Endothelial cell (in vitro differentiated cells): ENCODE measurements at places on chromosomes 6 and 20.

DNA sequence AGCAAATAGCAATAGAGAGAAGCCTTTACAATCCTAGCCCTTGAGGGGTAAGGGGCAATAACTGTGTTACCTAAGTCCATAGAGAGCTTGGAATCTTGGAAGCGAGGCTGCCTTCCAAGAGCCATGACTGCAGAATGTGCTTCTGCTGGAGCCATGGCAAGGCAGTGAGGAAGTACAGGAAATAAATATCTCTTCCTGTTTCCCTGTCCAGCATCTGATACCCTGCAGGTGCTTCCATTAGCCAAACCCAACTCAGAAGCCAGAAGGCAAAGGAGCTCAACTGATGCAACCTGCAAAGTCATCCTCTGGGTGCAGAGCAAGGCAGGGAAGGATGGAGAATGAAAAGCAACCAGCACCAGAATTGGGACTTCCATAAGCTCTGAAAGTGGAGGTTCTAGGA lies 41.0 kb upstream of the KLHL31 start:
- DNase-seq: no peak

GRCh38 chr6:121651420-121651819 lies 216.0 kb downstream of the GJA1 start:
- peak; percentile 18 for DNase-seq

DNA sequence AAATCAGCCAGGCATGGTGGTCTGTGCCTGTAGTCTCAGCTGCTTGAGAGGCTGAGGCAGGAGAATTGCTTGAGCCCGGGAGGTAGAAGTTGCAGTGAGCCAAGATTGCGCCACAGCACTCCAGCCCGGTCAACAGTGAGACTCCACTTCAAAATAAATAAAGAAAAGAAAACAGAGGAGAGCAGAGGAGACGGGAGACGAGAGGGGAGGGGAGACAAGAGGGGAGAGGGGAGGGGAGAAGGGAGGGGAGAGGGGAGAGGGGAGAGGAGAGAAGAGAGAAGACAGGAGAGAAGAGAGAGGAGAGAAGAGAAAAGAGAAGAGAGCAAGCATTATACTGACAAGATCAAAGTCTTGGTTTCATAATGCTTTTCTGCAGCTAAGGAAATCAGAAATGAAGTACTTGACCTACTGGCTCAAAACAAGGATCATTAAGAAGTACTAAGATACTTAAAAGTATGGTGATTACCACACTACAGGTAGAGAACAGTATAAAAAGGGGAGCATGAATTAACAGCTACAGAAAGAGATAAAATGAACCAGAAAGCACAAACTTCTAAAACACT lies 30.5 kb downstream of the FAM8A1 start:
- no peak for DNase-seq

DNA sequence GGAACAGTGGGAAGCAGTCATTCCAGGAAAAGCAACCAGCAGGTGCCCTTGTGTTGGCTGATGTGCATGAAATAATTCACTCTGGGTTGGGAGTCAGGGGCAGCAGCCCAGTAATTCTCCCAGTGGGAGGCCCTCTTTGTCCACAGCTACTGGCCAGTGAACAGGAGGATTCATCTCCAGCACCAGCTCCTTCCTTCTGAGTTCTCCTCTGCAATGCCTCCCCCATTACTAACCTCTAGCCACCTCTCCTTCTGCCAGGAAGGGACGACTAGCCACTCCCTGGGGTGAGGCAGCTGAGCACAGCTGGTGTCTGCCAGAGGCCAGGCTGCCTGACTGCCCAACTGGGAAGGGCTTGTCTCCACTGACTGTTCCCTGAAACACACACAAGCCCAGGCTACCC lies 12.5 kb upstream of the R3HDML start:
- DNase-seq: no peak

GRCh38 chr6:133705066-133705465 lies 183.8 kb upstream of the TCF21 start:
- DNase-seq: no peak

DNA sequence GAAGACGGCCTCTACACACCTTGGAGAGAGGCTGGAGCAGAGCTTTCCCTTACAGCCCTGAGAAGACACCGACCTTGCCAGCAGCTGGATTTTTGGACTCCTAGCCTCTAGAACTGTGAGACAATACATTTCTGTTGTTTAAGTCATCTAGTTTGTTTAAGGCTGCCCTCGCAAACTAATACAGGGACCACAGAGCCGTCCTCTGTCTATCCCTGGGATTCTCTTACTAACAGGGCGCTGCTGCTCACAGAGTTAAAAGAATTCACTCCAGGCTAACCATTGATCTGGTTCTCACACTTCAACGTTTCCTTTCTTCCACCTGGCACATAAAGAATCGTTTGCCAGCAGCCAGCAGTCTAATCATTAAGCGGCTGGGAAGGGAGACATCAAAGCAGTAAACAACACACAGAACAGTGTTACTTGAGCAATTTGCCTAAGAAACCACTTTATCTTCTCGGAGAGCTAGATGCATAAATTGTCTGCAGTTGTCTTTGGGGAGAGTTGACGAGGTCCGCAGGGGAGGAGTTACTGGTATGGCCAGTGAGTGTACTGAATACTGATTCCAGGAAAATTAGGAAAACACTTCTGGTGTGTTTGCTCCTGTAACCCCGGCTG lies 103.5 kb upstream of the AKAP12 start:
- DNase-seq: no peak

DNA sequence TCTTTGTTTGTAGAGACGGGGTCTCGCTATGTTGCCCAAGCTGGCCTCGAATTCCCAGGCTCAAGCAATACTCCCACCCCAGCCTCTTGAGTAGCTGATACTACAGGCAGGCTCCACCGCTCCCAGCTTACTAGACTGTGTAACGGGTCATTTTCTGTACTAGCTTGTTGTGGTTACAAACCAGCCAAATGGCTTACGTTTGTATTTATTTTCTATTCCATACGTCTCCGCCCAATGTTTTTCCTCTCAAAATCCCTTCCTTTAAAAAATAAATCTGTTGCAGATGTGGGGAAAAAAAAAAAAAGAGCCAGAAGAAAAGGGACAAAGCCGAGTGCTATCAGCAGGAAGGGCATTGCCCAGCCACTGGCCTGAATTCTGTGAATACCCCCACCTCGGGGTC lies 41.6 kb downstream of the PRND start:
- no peak for DNase-seq

GRCh38 chr20:46523696-46524328 lies 10.5 kb upstream of the ZNF334 start:
- DNase-seq: no peak
